Right atrium auricular region (tissue), 2 donors: ENCODE measurements at places on chromosomes 5 and 9.

- no peak for DNase-seq
Measured at GRCh38 chr5:102090770-102091169, 205.3 kb downstream of the SLCO4C1 start.

DNA sequence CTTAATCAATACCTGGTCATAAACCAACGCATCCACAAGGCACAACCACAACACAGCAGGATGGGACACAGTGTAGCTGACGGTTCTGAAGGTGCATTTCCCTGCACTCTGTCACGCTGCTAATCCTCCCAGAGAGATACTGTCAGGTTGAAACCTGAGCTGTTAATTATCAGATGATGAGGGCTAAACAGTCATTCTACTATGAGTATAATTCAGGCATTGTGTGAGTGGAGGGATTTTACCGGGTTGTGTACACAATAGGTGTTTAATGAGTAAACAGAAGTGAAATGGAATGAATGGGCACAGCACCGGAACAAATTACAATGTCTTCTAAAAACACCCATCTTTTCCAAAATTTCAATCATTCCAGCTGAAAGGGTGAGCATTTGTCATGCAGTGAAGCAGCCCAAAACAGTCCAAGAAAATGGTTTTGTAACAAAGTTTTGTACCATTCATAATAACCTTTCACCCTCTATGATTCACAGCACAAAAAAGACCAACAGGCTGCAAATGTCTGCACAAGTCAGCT lies 71.5 kb downstream of the ABCA1 start:
- DNase-seq: no peak

GRCh38 chr5:108418197-108418596 lies 36.3 kb upstream of the FBXL17 start:
- no peak for DNase-seq

DNA sequence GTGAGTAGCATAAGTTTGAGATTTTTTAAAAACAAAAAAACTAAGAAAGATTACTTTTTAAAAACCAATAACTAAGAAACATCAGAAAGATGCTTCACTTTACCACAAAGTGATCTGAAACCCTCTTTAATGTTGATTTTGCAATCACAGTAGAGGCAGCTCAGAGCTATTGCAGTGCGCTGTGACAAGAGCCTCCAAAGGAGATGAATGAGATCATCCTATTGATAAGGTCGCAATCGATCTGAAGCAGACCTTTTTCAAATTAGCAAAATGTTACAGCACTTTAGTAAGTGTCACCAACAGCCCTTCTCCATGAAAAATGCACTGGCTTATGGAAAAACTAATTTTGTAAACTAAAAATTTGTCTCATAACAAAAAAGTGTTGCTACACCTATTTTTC lies 284.6 kb upstream of the EFNA5 start:
- no peak for DNase-seq

GRCh38 chr9:13532407-13532806 lies 252.9 kb upstream of the MPDZ start:
- no peak for DNase-seq

DNA sequence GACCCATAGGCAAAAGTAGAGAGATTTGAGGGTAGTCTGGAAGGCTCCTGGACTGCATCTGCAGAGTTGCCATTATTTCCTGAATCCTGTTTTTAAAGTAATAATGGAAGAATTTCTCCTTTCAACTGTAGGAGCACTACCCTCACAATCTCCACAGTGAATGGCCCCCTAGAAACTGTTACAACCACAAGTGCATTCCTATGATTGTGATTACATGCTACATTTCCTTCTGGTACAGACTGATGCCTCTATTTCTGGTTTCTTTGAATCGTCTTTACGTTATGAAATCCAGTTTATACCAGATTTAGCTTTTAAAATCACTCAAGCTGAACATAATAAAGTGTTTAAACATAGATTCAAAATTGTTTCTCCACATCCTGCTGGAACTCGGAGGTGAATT lies 49.4 kb downstream of the FRMPD1 start:
- DNase-seq: no peak

DNA sequence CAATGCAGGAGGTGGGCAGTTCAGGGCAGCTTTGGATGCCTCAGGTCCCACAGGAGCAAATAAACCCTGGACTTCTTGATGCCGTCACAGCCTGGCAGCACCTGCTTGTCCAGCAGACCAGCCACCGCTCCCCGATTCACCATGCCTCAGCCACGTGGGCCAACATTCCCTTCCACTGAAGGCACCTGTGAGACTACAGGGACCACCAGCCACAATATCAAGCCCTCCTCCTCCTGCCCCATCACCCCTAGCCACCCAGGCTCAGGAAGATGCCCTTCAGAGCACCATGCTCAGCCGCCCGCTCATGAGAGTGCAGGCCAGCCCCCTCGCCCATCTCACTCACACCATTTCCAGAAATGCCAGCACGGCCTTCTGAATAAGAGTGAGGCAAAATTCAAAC lies 234.7 kb downstream of the SYK start:
- DNase-seq: no peak

GRCh38 chr5:39423331-39423751 lies 1.4 kb downstream of the DAB2 start:
- no peak for DNase-seq

DNA sequence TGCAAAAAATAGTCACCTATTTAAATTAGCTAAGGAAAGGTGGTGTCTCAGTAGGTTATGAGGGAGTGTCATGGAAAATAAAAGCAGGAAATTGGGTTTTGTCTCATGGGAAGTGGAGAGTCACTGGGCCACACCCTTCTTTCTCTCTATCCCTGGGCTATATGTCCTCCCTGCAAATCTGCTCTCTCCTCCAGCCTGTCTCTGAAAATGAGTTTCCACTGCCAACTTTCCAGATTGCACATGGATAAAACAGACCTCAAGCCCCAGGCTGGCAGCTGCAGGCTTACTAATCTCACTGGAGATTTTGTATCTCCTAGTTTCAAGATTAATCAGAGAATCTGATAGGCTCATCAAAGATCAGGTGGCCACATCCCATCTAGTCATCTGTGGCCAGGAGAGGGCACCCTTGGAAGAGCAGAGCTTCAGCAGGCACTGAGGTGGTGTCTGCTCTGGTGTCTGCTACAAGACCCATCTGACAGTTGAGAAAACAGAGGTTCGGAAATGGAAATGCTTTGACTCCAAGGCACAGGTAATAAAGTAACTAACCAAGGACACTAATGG lies 178.9 kb downstream of the MSX2 start:
- no peak for DNase-seq

DNA sequence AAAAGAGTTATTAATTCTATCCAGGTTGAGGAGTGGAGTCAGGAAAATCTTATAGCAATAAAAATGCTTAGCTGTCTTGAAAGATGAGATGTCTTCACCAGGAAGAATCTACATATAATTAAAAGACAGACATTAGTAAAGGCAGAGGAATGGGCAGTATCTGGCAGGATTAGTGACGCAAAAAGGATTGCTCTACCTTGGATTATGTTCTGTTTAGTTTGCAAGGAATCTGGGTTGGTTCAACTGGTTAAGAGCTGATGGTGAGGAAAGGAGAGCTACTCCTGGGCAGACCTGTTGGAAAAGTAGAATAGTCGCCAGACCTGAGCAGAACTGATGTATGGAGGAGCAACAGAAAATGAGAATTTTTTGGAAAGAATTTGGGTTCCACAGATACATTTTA lies 318.5 kb downstream of the ADGRV1 start:
- no peak for DNase-seq

- DNase-seq: no peak
Measured at GRCh38 chr5:109304309-109304708, 105.5 kb downstream of the PJA2 start.

GRCh38 chr5:165617491-165617890 lies 2112.1 kb downstream of the MAT2B start:
- no peak for DNase-seq

DNA sequence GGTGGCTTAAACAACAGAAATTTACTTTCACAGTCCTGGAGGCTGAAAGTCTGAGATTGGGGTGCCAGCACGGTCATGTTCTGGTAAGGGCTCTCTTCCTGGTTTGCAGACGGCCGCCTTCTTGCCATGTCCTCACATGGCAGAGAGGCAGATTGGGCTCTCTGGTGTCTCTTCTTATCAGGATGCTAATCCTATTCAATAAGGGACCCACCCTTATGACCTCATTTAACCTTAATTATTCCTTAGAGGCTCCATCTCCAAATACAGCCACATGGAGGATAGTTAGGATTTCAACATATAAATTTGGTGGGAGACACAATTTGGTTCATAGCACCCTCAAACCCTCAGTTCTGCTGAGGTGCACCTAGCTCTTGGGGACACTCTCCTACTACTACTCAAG lies 180.4 kb downstream of the DAB2IP start:
- DNase-seq: no peak

- no peak for DNase-seq
Measured at GRCh38 chr5:81724571-81724970, 26.3 kb downstream of the SSBP2 start.

DNA sequence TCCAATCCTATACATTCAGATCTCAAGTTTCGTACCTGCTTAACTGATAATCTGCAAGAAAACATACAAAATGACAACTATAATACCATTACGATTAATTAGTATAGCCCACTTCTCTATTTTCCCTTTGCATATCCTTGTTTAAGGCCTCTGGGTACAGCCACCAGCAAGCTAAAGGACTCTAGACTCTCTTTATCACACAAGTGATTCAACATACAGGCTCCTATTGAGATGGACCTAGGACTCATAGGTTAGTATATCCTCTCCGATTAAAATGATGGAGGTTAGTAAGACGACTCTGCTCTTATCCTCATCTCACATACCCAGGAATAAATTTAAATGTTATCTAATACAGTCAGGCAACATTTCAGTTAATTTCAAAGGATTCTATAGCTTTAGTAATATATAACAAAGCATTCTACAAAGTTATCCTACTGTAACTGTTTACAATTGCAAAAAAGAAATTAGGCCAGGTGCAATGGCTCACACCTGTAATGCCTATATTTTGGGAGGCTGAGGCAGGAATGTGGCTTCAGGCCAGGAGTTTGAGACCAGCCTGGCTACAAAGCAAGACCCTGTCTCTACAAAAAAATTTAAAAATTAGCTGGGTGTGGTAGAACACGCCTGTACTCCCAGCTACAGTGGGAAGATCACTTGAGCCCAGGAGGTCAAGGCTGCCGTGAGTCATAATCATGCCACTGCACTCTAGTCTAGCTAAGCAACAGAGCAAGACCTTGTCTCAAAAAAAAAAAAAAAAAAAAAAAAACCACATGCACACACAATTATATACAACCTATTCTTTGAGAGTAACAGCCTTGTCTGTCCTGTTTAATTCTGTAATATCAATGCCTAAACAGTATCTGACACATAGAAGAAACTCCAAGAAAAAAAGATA lies 15.4 kb downstream of the HAUS6 start:
- no peak for DNase-seq

GRCh38 chr5:95027151-95027721 lies 257.7 kb downstream of the MCTP1 start:
- DNase-seq: no peak

DNA sequence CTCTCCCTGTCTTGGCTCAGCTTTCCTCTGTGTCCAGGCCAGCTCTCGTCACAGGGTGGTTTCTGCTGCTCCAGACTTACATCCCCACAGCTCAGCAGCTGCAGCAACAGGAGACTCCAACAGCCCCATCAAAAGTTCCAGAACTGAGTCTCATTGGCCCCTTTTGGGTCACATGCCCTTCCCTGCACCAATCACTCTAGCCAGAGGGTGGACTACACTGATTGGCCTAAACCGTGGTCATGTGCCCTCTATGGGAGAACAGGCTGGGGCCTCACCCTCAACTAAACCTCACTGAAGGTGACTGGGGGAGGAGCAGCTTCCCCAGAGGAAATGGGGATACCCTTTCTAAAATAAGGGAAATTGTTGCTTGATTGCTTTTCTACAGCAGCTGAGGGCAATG lies 44.4 kb upstream of the CPLX2 start:
- DNase-seq: no peak

- no peak for DNase-seq
Measured at GRCh38 chr5:69090158-69090557, 3.7 kb upstream of the SLC30A5 start.

DNA sequence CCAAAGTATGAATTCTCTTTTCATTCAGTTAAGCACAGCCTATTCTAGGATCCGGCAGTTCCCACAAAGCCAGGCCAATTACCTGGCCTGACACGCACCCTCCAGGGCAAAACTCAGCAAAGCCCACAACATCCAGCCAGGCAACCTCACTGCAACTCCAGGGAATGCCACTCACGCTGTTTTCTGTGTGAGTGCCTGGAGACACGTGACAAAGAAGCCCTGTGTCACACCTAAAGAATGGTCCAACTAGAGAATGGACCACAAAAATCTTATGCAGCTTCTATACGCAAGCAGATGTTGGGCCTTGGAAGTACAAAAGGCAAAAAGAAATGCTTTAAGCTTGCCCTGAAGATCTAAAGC lies 20.2 kb downstream of the RETREG1 start:
- DNase-seq: no peak

DNA sequence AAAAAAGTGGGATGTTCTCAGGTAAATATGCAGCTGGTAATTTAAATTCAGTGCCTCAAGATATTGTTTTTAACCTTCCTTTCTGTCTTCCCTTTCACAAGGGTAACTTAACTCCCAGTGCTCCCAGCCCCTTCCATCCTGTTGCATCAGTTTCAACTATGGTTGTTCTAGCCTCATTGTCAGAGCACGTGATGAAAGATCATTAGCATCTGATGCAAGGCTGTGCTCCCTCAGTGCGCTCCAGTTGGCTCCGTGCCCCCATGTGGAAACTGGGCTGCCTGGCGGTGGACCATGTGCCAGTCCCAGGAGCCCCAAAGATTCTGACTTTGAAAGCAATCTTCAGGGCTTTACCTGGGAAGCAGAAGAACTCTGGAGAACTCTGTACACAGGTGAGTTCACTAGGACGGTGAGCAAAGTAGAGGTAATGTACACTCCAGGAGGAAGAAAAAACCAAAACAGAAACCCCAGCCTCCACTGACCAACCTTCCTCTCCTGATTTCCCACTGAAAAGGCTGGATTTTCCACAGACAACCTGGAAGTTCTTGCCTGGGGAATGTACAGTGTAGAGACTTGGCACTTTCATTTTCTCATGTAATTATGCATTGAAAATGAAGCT lies 96.9 kb downstream of the SLC1A3 start:
- no peak for DNase-seq

- DNase-seq: no peak
Measured at GRCh38 chr9:137007108-137007815, 10.9 kb upstream of the CLIC3 start.

DNA sequence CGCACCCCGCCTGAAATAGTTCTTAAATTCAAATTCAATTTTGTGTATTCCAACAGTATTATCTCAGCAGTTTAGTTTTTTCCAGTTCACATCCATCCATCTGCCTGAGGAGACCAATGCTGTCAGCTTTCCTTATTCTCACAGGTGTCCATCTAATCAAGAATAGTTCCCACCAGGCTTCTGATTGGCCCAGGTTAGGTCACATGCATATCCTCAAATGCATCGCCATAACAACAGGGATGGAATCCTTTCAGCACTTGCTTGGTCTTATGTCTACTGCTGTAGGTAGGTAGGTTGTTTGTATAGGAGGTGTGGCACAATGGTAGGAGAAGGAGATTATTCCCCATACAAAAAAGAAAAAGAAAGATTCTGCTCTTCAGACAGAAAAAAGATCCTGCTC lies 91.2 kb downstream of the UBE2R2 start:
- no peak for DNase-seq

GRCh38 chr5:127957701-127958239 lies 125.8 kb upstream of the SLC12A2 start:
- no peak for DNase-seq
